ENCODE measurements at places on chromosomes 12 and 14.

DNA sequence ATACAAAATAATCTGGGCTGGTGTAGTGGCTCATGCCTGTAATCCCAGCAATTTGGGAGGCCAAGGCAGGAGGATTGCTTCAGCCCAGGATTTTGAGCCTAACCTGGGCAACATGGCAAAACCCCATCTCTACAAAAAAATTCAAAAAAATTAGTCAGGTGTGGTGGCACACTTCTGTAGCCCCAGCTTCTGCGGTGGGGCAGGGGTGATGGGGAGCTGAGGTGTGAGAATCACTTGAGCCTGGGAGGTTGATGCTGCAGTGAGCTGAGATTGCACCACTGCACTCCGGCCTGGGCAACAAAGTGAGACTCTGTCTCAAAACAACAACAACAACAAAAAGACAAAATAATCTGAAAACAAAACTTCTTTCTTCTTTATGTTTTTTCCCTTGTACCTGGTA, 66.0 kb downstream of the TC2N start:
- no peak for DNase-seq

GRCh38 chr12:57224973-57225679, 4.4 kb upstream of the SHMT2 start:
- DNase-seq, result no peak

DNA sequence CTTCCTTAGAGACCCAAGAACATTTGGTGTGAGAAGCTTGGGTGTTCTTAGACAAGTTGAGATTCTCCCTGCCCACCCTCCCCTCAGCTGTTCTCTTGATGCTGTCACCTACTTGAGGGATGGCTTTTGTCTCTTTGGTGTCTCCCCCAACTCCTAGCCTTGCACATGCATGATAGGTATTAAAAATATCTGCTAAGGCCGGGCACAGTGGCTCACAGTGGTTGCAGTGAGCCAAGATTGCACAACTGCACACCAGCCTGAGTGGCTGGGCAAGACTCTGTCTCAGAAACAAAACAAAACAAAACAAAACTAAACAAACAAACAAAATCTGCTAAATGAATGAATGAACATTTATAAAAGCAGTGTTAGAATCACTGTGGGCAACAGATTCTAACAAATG, 261.1 kb downstream of the AKAP6 start:
- no peak for DNase-seq

- DNase-seq, result no peak
Observed at GRCh38 chr12:27896419-27896990, 76.0 kb downstream of the PTHLH start.

DNA sequence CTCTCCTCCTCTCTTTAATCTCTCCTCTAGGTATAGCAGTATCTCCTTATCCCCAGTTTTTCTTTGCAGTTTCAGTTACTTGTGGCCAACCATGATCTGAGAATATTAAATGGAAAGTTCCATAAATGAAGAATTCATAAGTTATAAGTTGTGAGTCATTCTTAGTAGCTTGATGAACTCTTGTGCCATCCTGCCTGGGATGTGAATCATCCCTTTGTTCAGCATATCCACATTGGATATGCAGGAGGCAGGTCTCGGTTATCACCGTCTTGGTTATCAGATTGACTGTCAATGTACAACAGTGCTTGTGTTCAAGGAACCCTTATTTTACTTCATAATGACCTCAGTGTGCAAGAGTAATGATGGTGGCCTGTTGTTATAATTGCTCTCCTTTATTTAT, 134.0 kb downstream of the TMEM117 start:
- no peak for DNase-seq

DNA sequence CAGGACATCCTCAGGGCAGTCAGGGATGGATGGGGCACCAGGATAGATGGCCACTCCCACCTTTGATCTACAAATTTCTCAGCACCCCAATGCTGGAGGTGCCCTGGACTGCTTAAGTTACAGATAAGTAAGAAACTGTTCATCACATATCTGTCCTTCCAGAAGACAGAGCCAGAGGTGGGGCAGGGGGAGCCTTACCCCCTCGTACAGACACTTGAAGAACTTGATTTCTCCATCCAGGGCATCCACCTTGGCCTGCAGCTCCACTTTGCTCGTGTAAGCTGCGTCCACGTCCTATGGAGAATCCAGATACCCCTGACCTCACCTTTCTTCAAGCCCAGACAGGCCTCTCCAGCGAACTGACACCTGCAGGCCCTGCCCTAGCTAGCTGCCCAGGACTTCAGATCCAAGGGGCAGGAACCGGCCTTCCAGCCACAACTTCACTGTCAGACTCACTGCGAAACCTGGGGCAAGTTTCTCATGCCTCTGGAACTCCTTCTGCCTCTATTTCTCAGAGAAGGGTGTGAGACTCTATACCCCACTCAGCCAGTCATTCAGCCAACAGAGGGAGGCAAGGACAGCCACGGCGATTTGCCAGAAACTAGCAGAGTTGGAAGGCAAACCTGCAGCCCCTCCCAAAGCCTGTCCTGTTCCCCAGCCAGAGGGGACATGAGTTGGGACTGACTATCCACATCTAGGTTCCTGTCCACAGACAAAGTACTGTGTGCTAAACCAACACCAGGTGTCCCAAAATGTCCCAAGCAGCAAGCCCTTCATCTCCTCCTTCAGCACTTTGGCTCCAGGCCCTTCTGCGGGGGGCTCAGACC, 3.8 kb downstream of the KRT73 start:
- DNase-seq, result no peak

GRCh38 chr14:35390577-35391387, 13.8 kb downstream of the NFKBIA start:
- DNase-seq, result no peak

DNA sequence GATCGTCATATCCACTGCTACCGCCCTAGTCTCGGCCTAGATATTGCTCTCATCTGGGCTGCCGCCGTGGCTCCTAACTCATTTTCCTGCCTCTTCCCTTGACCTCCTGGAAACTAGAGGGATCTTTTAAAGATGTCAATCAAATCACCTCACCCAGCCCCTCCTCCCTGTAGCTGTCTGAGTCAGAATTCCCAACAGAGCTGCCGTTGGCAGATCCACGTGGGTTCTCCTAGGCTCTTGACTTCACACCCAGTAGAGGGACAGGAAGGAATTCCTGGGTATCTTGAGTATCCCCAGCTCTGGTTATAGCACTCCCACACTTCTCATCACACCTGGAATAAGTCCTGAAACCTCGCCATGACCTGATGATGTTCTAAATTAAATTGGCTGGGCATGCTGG, 11.9 kb downstream of the TGFB3 start:
- DNase-seq, result no peak

- DNase-seq, result no peak
Observed at GRCh38 chr12:26195250-26195640, at the start of gene SSPN. TSS of gene SSPN (plus strand) at chr12:26195573. CDS start at chr12:26195673, 100 bp downstream.

- DNase-seq, result no peak
Observed at GRCh38 chr12:20588042-20588441, 107.1 kb upstream of the SLCO1C1 start.

- no peak for DNase-seq
Observed at GRCh38 chr12:21502164-21502496, 541 bp downstream of the GOLT1B start.

DNA sequence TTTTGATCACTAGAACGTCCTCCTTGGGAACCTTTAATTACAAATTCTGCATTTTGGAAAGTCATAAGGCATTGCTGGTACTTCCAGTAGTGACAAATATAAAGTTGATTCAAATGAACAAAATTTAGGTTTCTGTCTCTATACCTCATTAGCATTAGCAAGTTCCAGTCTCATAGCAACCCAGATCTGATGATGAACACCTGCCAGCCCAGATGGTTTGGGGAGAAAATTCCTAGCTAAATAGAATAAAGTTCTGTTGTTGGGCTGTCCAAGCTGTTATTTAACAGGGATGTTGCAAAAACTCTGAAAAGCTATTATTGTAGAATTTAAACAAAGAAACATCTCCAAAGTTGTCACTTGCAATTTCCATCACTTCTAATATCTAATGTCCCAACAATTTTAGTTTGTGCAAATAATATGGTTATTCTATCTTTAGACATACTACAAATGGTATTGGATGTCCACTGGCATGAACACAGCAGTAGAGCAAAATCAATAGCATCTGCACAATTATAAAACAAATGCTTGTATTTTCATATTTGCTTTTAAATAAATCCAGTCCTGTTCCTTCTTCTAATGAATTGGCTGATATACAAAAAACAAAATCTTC, 299.4 kb downstream of the SLC16A7 start:
- no peak for DNase-seq

DNA sequence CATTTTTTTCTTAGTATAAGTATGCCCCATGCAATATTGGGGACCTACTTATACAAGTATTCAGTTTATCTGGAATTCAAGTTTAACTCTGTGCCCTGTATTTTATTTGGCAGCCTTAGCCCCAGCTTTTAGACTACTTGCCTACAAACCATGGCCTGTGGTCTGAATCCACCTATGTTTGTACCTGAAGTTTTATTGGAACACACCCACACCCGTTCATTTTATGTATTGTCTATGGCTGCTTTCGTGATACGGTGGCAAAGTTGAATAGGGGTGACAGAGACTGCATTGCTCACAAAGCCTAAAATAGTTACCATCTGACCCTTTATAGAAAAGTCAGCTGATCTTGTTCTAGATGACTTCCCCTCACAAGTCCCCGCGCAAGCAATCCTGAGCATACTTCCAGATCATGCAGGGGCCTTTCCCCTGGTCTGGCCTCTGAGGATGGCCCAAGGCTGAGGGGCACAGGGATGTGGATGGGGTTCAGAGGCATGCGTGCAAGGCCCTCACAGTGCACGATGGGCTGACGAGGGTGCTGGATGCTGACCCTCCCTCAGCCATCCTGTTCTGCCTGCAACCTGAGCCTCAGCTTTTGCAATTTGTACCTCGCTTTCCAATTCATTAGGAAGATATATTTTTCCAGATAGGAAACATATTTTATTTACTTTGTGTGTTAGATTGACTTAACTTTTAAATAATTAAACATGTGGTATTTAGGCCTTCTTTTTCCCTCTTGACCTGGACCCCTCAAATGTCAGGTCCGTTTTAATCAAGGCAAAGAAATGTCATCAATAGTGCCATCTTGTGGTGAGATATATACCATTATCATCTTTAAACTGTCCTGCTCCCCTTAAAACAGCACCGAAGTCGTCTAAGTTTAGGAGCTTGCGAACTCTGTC, 527.3 kb upstream of the CCDC196 start:
- no peak for DNase-seq

GRCh38 chr12:4745249-4745648, 25.0 kb downstream of the GALNT8 start:
- no peak for DNase-seq

- DNase-seq, result no peak
Observed at GRCh38 chr14:90883782-90884181, 67.6 kb upstream of the TTC7B start.

GRCh38 chr14:61256826-61257468, 24.2 kb downstream of the TMEM30B start:
- DNase-seq, result no peak

GRCh38 chr14:103825101-103825500, 22.3 kb downstream of the PPP1R13B start:
- DNase-seq, result no peak

DNA sequence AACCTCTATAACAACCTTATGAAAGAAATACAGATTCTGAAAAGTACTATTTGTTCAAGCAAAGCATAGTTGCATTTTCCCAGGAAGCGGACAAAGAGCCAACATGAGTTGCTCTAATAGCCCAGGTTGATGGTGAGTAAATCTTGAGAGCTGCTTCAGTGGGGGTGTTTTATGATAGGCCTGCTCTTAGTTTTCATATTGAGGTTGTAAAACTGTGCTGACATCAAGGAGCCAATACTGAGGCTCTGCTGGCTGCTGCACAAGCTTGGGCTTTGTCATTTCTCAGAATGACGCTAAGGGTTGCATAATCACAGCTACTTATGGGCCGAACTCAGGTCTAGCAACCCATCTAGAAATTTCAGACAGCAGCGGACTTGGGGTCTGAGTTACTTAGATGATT, 11.5 kb downstream of the TBC1D30 start:
- no peak for DNase-seq

DNA sequence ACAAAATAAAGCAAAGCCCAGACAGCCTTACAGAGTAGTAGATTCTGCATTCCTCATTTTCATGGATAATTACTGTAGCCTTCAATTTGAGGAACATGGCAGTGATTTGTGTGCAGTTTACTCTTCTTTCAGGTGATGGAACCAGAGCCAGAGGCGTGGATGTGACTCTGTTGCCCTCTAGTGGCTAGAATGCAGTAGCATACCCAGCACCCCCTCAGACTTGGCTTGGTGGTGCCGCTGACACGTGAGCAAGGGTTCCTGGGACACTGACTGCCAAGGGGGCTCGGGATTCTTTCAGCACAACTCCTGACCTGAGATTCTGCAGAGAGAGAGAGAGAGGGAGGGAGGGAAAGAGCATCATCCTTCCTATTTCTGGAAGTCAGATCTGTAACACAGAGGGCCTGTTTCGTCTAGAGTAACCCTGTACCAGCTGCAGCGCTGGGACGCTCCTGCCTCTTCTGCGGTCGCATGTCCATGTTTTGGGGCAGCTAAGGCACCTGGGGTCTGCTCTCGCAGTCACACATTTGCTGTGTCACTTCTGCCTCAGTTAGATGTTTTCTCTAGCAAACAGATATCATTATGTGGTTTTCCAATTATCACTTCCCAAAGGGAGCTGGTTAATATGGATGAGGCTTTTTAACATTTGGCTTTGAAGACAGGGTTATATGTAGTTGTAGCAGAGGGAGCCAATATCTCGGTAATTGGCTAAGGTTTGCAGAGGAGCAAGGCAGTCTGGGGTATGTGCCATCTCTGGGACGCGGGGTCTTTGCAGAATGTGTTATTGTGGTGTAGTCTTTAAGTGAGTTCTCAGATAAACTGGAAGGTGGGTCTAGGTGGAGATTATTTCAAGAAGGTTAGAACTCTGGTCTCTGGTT, 428.1 kb downstream of the NRXN3 start:
- no peak for DNase-seq

- DNase-seq, result no peak
Observed at GRCh38 chr12:93873561-93873960, 196.4 kb downstream of the CRADD start.

DNA sequence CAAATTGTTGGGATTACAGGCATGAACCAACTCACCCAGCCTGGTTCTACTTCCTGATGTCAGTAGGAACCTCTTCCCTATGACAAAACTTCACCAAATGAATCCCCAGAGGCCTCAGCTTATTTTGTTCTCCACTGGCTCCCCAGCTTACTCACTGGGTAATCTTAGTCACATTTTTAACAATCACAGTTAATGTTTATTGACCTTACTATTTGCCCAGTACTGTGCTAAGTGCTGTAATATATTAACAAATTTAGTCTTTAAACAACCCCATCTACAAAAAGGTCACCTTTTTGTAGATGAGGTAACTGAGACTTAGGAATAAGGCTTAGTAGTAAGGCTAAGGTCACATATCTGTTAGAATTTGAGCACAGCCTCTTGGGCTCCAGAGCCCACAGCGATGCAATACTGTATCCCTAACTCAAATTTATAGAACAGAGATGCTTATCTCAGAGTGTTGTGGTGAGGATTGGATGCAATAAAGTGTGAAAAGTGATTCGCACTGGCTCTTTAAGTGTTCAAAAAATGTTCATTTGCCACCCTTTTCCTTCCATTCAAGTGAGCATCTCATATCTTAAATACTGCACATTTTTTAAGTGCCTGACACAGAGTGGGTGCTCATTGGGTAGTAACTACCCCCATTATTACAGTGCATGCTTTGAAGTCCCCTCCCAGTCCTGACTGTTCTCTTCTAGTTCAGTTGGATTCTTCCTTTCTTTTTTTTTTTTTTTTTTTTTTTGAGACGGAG, 146.4 kb upstream of the ARHGAP5 start:
- DNase-seq, result no peak

GRCh38 chr12:41248391-41248790, 60.3 kb downstream of the PDZRN4 start:
- no peak for DNase-seq
